ENCODE measurements at places on chromosomes 6 and 20. TPM values are rescaled to one million over a fixed set of nuclear protein-coding genes. Genes with fewer than 3 reads are reported as not detected.

Gene ROS1
- polyA plus RNA-seq, result 0.29 TPM

Gene SLC17A5
- polyA plus RNA-seq, result 13.2 TPM

Gene ZBTB46
- 0.13 TPM for polyA plus RNA-seq

Gene COL19A1
- 0.11 TPM for polyA plus RNA-seq

Gene NSFL1C
- 32.4 TPM for polyA plus RNA-seq

Gene SRSF12
- polyA plus RNA-seq, result 0.06 TPM

Gene NRSN1
- polyA plus RNA-seq, result not detected

Gene TRIM15
- polyA plus RNA-seq, result not detected

Gene PKIG
- 186 TPM for polyA plus RNA-seq

Gene RAB23
- 51.0 TPM for polyA plus RNA-seq

Gene SLC17A3
- not detected for polyA plus RNA-seq
